Stimulated activated CD8-positive, alpha-beta memory T cell treated with anti-CD3 and anti-CD28 coated beads, Interleukin-4, amount 100 ng/mL, for 48 hours (primary cell): ENCODE measurements at places on chromosomes 2 and 18.

GRCh38 chr2:3608373-3609278, 13.7 kb downstream of the COLEC11 start:
- no peak for DNase-seq

- DNase-seq = no peak
Observed at GRCh38 chr2:20565623-20566236, 85.2 kb downstream of the HS1BP3 start.

GRCh38 chr18:40235323-40235722, 1719.7 kb upstream of the PIK3C3 start:
- DNase-seq = no peak

- no peak for DNase-seq
Observed at GRCh38 chr2:85734942-85735608, 18.7 kb upstream of the ATOH8 start.

- no peak for DNase-seq
Observed at GRCh38 chr2:134289225-134289624, 35.4 kb downstream of the MGAT5 start.

GRCh38 chr2:39304729-39305128, 61.0 kb upstream of the CDKL4 start:
- DNase-seq = no peak

DNA sequence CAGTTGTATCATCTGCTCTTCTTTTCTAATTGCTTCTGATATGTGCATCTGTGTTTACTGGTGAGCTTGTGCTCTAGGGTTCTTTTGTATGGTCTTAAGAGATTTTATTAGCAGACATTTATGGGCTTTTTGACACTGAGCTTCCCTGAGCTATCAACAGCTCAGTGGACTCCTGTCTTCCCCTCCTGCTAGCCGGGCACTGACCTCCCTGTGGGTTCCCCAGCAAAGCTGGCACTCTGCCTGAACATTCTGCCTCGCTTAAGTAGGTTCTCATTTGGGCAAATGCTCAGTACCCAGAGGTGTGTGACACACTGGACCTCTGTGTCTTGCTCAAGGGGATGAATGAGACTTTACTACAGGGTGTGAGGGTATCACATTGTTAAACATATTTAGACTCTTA, 15.8 kb downstream of the TRAF3IP1 start:
- no peak for DNase-seq

DNA sequence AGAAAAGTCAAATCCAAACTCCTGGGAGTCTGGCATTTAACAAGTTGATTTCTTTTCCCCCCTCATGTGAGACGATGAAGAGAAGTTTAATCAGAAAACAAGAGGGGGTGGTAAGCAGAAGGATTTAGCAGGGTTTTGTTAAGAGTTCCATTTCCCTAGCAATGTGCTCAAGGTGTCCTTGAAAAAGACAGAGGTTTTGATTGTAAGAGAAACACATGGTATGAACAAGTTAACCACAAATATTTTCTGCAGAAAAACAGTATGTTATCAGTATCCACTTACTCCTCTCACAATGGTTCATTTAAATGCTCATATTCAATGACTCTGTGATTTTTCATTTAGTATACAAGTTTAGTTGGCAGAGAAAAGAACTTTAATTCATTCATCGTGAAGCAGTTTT, 26.8 kb downstream of the LAMA1 start:
- DNase-seq = no peak

GRCh38 chr18:51537487-51537886, 340.0 kb upstream of the MEX3C start:
- DNase-seq = no peak

DNA sequence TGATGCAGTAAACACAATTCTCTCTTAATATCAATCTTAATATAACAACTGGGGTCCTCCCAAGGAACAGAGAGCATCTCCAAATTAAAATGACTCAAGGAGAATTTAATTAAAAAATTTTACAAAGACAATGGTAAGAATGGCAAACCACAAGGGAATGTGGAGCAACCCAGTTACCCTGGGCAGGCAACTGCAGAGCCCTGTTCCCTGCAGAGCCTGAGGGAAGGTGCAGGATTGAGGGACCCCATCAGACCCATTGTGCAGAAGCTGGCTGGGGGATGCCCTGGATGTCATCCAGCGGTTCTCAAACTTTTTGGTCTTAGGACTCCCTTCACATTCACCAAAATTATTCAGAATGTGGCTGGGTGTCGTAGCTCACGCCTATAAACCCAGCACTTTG, 262.8 kb downstream of the FBXO15 start:
- DNase-seq = no peak

GRCh38 chr2:236739663-236740062, 170.0 kb downstream of the ACKR3 start:
- DNase-seq = no peak

DNA sequence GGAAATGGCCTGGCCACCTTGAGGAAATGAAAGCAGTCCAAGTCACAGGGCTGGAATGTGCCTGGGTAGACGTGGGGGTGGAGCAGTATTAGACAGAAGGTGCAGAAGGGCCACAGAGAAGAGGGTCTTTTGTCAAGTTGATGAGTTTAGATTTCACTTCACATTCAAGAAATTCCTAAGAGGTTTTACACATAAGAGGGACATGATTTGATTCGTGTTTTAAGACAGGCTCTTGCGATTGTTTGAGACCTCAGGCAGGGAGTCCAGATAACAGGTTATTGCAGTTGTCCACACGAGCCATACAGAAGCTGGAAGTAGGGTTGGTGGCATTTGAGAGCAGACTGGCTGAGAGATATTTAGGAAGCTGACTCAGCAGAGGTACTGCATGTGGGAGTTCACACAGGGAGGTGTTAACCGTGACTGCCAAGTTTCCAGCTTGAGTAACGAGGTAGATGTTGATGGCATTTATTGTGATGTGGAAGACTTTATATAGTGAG, 64.6 kb downstream of the NEB start:
- peak; percentile 33 for DNase-seq

- DNase-seq = no peak
Observed at GRCh38 chr18:1050012-1050657, 145.5 kb downstream of the ADCYAP1 start.

DNA sequence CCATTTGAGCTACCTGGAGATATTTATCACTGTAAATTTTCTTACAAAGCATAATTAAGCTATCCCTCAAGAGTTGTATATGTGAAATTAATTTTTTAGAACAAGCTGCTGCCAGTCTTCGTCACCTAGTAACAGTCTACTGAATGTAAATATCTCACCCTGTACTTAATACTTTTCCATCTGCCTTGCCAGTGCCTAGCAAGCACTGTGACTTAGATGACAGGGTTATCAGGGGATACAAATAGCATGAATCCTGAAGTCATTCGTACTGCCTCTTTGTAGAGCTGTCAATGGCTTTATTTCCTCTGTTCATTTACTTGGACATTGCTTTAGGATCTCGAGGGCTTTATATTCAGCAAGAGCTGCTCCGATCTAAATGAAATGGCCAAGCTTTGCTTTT, 763.6 kb downstream of the ADCYAP1 start:
- DNase-seq = no peak

DNA sequence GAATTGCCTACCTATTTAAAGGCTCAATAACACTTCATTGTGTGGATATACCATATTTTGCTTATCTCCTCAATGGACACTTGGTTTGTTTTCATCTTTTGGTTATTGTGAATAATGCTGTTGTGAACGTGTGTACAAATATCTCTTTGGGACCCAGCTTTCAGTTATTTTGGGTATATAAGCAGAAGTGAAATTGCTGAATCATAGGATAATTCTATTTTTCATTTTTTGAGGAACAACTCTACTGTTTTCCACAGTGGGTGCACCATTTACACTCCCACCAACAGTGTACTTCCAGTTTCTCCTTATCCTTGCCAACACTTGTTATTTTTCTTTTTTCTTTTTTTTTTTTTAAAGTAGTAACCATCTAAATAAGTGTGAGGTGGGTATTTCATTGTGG, 29.0 kb downstream of the PTPN4 start:
- no peak for DNase-seq

DNA sequence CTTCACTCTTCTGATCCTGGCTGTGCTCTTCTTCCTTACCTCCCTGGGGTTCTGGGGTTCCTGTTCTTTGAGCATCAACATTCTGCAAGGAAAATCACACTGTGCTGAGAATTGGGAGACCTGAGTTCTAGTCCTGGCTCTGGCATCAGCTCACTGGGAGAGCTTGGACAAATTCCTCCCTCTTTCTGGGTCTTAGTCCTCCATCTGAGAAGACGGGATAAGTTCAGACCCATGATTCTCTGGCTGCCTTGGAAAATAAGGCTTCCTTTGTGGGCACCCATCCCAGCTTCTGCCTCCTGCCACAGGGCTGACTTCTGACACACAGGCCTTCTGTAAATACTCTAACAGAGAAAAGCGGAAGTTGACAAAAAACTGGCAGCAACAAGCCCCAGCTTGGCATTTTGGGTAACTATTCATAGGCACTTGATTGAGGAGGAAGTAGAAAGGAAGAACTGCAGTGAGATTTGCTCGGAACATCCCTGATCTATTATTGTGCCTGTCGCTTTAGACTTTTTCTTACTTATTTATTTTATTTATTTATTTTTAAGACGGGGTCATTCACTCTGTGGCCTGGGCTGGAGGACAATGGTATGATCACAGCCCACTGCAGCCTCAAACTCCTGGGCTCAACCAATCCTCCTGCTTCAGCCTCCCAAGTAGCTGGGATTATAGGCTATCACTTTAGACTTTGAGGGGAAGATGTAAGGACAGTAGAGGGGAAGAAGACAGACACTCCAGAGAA, 7.9 kb downstream of the PCBP1 start:
- no peak for DNase-seq

GRCh38 chr2:204665771-204666170, 120.5 kb downstream of the PARD3B start:
- no peak for DNase-seq

GRCh38 chr2:114400890-114401289, 41.6 kb upstream of the DPP10 start:
- no peak for DNase-seq

DNA sequence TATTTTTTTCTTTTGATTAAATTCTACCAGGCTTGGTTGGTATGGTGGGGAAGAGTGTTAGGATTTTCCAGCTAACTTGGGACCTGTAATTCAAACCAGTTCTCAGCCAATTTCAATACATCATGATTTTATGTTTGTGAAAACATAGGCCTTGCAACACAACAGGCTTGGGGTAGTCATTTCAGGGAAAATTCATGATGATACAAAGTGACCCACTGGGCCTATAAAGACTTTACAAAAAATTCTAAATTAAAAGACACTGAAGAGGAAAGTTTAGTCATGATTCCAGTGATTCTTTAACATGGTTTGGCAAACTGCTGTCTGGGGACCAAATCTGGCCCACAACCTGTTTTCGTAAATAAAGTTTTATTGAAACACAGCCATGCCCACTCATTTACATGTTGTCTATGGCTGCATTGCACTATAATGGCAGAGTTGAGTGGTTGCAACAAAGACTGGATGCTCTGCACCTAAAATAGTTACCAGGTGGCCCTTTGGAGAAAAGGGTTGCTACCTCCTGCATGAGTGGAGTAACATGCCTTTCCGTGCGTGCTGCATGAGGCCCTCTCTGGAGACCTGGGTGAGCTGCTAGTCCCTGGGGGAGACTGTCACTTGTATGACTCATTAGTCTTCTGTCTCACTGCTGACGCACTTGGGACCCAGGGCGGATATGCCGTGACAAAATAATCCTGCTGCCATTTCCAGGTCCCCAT, 73.6 kb downstream of the NPAS2 start:
- DNase-seq = no peak

GRCh38 chr2:97737421-97738178, 24.2 kb downstream of the ZAP70 start:
- no peak for DNase-seq

- DNase-seq = no peak
Observed at GRCh38 chr18:73245345-73245744, 377.6 kb upstream of the NETO1 start.

GRCh38 chr2:141063406-141063805, 1067.4 kb downstream of the LRP1B start:
- DNase-seq = no peak

DNA sequence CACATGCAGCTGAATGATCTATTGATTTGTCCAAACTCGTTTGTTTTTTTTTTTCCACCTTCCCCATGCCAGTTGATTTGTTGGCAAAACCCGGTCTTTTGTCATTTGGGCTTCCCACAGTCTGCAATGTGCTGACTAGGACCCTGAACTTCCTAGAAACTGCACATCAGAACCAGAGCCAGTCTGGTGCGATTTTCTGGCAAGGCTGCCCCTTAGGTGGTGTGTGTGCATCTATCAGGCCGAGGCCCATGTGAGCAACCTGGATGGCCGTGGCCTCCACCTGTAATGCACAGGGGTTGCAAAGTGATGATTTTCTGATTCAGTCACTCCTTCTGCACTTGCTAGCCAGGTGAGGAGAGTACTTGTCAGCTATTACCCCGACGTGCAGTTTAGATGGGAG, 47.8 kb downstream of the NCK2 start:
- DNase-seq = no peak

DNA sequence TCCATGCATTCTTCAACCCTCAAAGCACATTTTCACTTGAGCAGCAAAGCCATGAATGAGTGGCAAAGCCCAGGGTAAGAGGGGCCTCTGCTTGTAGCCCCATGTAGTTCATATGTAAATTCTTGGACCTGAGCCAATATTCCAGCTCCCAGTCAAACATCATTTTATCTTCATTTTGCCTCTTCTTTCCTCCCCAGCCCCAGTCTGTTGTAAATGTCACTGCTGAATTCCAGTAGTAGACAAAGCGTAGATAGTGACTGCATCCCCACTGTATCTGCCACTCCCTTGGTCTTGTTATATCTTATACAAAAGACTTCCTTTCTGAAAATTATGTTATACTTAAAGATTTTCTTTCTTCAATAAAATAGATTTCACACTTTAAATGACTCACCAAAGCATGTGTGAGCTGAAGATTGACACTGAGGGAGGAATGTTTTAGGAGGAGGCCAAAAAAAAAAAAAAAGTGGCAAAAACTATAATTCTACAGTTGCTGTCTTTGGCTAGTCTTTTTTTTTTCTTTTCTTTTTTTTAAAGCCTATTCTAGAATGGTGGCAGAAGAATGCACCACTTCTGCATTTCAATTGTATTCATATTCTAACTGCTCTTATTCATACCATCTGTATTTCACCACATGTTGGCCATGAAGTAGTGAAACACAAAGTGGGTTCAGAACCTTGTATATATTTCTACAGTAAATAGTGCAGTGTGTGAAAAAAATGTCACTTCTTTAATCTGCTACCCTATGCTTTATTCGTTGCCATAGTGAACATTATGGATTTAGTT, 306.1 kb downstream of the CPS1 start:
- DNase-seq = no peak

DNA sequence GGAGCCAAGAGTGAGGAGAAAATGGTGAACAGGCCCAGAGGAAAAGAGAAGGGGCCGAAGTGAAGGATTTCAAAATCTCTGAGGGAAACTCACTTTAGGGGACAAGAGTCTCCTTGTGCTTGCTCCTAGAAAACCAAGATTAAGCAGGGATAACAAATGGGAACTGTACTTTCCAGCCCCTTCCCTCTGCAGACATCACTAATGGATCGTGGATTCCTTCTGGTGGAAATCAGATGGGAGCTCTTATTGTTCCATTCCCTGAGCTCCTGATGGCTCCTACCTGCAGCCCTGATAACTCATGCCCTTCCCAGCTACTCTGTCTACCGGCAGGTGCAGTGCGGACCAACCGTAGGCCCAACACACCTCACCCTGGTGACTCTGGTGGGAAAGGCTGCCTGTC, 20.6 kb upstream of the RESP18 start:
- no peak for DNase-seq
